ENCODE measurements at places on chromosomes 2 and 18.

- DNase-seq, result no peak
Observed at GRCh38 chr2:15752552-15753232, 161.0 kb downstream of the DDX1 start.

DNA sequence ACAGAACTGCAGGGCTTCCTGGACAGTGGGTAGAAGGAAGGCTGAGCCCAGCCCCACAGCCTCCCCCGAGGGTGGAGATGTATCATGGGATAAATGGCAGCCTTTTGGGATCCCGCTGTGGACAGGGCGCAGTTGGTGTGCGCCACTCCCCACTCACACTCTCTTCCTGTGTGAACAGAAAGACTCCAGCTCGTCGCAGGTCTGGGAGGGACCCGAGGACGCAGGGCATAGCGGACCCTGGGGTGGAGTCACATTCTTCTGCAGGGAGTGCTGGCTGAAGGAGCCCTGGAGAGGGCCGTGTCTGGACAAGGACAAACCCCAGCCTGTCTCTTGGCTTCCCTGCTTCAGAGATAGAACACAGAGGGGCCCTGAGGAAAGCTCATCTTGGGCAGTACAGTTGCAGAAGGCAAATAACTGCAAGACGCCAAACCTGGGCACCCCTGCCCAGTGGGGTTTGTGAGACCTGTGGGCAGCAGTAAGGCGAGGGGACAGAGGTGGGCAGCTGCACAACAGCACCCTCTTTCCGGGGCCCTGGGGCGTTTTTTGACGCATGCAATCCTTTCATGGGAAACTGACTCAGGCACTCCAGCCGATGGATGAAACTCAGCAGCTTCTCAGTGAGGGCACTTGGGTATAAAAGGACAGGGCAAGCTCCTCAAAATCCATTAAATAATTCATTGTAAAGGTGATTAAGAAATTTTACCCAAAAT, 101.9 kb downstream of the USP40 start:
- no peak for DNase-seq

DNA sequence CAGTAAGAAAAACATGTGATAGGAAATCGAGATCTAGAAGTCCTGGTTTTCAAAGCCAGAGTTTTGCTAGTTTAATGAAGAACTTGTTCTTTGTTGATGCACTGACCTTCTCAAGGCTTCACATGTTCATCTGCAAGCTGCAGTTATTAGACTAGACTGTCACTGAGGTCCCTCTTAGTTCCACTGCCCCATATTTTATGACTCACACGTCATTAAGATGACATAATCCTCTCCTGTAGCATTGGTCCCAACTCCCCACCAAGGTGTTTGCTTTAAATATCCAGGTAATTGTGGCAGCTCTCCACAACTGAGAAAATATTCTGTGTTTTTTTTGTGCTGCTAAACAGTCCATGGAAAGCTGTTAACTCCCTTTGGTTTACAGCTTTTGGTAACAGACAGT, 149.7 kb downstream of the MREG start:
- DNase-seq, result no peak

DNA sequence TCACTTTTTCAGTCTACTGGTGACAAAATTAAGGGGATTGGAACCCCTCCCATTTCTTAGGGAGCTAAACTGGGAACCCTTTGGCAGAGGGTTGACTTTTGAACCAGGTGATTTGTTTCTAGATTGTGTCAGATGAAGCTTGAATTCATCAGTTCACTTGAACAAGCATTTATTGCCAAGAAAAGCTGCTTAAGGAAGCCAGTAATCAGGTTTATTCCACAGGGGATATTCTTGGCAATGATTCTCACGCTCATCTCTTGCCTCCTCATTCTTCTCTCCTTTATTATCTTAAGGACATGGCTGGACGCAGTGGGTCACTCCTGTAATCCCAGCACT, 101.0 kb downstream of the ALPK2 start:
- no peak for DNase-seq

DNA sequence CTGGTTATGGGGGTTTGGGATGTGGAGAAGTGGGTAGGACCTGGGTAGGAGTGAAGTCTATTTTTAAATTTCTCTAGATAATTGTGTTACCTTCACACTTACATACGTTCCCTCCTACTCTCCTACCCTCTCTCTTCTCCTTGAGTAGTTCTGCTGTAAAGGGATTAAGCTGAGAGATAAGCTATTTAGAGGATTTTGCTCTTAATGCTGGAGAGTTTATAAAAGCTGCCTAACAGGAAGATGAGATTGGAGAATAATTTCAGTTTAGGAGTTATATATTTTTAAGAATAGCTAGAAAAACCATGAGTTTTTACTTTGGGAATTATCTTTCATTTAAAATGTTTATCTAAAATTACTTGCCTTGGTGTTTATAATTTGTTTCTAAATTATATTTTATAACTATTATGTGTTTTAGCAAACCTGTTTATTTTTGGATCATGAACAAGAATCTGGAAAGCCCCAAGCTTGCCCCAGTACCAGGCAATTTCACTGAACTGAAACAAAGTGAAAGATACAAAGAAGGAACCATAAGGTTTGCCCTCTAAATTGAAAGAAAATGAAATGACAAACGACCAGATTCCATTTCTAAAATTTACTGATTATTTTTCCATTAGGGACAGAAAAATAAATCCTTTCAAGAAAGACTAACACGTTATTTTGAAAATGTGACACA, 101.5 kb downstream of the ZNF532 start:
- no peak for DNase-seq

GRCh38 chr18:42053188-42053781, 98.3 kb downstream of the PIK3C3 start:
- peak; percentile 28 for DNase-seq

DNA sequence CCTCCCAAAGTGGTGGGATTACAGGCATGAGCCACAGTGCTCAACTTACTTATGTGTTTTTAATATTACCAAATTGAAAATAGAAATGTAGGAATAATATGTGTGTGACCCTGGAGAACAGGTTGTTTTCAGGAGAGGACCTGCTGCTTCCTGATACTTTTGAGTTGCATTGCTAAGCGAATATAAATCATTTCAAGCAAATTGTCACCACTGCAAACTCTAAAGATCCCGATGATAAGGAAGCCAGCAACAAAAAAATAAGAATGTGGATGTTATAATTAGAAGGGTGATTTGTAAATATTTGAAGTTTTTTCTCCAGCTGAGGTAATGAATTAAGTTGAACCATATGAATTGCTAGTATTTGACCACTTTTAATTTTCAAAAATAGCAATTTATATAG, 40.9 kb downstream of the ARHGEF33 start:
- DNase-seq, result no peak

- no peak for DNase-seq
Observed at GRCh38 chr2:236444187-236444586, 125.4 kb upstream of the ACKR3 start.

DNA sequence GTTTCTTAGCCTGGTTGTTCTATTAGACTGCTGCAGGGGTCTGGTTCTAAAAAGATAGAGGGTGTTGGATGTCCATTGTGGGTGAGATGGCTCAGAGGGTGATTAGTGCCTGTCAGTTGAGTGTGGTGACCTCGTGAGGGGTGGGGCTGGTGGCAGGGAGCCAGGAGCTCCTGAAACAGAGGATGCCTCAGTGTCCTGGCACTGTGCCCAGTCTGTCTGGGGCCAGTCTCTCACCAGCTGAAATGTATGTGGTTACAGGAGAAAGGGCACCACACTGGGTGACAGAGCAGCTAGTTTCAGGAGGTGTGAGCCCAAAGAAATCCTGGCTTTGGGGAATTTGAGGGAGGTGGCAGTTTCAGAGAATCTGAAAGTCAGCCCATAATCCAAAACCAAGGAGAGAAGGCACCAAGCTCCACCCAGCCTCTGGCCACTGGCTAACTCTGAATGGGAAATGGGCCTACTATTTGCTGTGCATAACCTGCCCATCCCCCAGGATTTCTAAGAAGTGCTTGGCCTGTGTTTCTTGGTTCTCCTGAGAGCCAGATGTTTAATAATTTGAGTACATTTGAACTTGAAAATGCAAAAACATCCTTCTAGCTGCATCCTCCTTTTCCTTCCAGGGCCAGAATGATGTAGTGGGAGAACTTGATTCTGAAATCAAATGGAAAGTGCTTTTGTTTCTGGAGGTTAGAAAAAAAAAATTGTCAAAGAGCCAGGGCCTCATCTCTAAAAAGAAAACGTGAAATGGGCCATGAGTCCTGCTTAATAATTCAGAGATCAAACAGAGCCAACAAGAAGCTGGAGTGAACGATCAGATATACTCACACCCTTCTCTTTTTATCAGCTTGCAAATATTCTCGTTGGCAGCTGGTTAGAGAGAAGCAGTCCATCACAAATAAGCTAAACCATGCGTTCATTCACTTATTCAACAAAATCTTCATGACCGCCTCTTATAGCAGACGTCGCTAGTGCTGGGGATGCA, 92.3 kb downstream of the B3GNT2 start:
- DNase-seq, result no peak

DNA sequence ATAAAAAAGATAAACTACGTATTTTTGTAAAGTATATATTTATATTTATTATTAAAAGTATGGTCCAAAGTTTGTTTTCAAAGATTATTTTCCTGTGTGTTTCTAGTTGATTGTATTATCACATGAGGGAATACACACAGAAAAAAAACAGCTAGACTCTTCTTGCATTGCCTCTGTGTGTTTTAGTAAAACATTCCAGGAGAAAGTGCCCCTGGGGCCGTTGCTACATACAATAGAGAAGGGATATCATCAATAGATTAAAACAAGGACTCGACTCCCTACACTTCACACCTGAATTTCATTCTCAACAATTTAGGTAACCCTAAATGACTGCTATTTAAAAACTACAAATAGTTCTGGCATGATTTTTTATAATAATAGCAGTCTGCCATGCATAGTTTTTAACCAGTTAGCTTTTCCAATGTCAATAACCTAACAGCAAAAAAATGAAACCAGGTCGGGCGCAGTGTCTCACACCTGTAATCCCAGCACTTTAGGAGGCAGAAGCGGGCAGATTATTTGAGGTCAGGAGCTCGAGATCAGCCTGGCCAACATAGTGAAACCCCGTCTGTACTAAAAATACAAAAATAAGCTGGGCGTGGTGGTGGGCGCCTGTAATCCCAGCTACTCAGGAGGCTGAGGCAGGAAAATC, 171.3 kb downstream of the DNAH6 start:
- DNase-seq, result no peak

- no peak for DNase-seq
Observed at GRCh38 chr2:120653046-120653445, 82.6 kb upstream of the GLI2 start.

DNA sequence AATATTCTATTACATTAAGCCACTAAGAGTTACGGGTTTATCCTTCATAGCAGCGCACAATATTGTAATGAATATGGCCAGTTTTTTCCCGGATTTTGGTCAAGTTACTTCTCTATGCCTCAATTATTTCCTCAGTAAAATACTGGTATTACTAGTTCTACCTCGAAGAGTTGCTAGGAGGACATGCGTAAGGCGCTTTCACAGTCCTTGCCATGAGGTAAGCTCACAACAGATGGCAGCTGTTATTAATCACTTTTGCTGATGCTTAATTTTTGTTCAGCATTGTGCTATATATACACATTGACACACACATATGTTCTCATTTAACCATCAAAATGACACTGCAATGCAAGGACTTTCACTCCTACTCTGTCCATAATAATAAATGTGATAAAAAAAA, 101.5 kb downstream of the SCG2 start:
- DNase-seq, result no peak

DNA sequence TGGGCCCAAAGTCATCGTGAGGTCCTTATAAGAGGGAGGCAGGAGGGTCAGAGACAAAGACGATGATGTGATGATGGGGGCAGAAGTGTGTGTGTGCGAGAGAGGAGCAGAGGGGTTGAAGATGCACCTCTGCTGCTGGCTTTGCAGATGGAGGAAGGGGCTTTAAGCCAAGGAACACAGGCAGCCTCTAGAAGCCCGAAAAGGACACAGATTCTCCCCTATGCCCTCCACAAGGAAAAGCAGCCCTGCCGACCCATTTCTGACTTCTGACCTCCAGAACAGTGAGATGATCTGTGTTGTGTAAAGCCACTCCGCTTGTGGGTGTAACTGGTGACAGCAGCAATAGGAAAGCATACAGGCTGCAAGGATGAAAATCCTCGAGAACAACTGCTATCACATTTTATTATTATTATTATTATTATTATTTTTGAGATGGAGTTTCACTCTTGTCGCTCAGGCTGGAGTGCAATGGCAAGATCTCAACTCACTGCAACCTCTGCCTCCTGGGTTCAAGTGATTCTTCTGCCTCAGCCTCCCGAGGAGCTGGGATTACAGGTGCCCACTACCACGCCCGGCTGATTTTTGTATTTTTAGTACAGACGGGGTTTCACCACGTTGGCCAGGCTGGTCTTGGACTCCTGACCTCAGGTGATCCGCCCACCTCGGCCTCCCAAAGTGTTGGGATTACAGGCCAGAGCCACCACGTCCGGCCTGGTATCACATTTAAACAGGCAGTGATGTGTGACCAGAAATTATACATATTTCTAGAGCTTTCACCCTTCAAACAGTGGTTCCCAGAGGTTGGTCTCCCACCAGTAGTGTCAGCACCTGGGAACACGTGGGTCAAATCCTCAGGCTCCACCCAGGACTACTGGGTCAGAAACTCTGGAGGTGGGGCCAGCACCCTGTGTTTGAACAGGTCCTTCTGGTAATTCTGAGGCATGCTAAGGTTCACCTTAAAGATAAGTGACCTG, 170.5 kb downstream of the TGIF1 start:
- no peak for DNase-seq

DNA sequence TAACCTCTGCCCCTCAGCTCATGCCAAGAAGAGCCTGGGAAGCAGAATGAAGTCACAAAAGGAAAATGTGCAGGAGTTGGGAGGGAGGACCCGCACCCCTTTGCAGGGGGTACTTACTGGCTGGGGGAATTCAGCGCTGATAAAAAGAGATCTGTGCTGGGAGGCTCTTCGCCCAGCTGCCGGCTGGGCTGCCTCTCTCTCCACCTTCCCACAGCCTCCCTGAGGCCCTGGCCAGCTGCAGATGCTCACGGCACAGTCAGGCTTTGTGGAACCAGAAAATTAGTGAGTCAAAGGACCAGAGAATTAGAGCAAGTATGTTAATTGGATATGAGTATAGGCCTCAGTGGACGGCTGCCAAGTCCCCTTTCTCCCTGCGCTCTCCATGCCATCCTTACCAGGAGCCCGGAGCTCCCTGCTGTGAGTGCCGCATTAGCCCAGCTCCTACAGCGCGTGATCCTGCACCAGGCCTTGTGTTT, 181.7 kb upstream of the SH3BP4 start:
- DNase-seq, result no peak

GRCh38 chr2:29110916-29111535, 4.2 kb upstream of the CLIP4 start:
- DNase-seq, result no peak

GRCh38 chr2:233323851-233324250, 16.2 kb downstream of the SAG start:
- DNase-seq, result no peak

- DNase-seq, result no peak
Observed at GRCh38 chr2:86243272-86243671, 44.0 kb downstream of the MRPL35 start.
